ENCODE measurements at places on chromosomes 13 and 19.

DNA sequence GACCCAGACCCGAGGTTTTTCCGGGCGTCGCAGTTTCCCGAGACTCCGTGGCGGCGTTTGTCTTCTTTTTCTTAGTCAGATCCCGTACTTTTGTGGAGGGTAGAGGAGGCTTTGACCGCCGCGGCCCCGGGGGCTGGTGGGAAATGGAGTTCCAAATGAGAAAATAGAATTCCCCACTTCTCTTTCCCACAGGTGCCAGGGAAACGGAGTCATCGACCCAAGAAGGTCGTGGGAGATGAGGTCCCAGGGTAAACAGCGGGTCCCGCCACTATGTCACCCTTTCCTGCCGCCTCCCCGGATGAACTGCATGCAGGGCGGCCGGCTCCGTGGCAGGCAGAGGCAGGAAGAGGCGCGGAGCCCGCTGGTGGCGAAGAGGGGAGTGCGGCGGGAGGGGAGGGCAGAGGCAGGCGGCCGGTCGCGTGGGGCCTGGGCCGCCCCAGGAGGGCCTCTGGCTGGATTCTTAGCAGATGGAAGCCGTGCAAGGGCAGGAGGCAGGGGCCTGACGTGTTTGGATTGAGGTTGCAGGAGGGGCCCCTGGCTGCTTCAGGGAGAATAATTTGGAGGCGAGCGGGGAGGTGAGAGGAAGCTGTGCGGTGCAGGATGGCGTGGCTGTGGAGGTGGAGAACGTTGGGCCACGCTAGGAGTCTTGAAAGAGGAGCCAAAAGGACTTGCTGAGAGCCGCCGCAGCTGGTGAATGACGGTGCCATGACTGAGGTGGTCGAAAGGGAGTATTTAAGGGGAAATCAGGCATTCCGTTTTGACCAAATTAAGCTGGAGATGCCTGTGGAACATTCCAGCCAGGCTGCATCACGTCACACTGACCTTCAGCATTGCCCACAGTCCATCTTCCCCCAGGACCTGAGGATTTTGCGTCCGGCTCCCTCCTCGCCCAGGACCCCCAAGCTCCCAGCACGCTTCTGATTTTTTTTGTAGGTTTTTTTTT is 11.7 kb downstream of the CYTH2 start:
- peak; percentile 25 for DNase-seq

- DNase-seq: peak; percentile 25
Observed at GRCh38 chr19:13091400-13092157, 11.1 kb downstream of the LYL1 start.

GRCh38 chr13:39773833-39774232 is 118.4 kb downstream of the COG6 start:
- DNase-seq: no peak

DNA sequence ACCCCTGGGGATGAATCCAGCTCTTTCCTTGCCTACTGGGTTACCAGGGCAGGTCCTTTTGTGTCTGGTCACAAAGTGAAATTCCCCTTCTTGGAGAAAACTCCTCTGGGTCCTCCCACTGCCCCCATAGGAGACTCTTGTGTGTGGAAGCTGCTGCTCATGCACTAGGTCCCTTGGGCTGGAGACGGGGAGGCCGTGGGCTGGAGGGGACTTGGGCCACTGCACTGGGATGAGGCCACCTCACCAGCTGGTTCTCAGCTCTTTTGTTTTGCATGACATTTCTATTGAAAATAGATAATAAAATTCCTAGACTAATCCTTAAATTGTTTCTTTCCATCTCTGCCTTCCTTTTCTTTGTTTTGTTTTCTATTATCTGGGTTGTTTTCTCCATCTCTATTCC is 62.4 kb downstream of the TEX29 start:
- DNase-seq: no peak

DNA sequence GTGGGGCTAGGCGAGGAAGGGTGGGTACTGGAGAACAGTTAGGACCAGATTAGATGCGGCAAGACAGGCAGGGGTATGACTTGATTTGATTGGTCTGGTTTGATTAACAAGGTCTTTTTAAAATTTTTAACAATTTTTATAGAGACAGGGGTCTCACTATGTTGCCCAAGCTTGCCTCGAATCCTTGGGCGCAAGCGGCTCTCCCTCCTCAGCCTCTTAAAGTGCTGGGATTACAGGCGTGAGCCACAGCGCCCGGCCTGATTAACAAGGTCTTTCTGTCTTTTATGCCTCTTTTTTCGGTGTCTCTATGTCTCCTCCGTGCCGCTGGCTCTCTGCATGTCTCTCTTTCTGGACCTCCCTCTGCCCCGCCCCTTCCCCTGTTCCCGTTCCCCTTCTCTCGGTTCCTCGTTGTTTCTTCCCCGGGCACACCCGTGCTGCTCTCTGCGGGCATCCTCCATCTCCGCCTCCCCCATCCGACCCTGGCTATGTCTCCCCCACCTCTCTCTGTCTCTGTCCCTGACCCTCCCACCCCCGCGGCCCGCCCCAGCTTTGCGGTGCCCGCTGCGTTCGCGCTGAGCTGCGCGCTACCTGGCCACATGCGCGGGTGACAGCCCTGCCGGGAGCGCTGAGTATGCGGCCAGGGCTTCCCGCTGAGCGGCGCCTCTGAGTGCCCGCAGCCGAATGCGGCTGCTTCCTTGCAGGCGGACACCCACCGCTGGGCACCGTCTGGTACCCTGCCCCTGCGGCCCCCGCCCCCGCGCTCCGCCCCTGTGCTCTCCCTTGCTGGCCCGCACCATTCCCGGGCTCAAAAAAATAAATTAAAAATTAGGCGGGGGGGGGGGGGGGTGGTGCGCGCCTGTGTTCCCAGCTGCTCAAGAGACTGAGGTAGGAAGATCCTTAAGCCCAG is 8.1 kb upstream of the SDHAF1 start:
- peak; percentile 8 for DNase-seq

- DNase-seq: no peak
Observed at GRCh38 chr19:32322541-32322940, 22.9 kb upstream of the ZNF507 start.

GRCh38 chr13:90869580-90869979 is 477.9 kb upstream of the MIR17HG start:
- DNase-seq: no peak

DNA sequence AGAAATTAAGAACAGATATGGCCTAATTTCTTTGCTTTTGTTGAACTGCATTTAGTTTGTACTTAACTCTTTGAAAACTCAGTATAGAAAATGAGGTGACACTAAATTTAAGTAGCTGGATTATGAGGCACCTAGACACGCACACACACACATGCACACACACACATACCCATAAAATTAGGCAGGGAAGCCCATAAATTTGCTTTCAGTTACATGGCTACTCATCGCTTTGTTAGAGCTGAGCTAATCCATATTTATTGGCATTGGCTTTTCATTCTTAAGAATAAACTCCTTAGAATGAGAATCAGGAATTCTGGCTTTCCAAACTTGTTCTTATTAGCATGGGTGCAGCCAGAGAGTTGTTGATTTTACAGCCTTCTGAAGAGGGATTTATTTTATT is 61.7 kb upstream of the MBNL2 start:
- DNase-seq: no peak

DNA sequence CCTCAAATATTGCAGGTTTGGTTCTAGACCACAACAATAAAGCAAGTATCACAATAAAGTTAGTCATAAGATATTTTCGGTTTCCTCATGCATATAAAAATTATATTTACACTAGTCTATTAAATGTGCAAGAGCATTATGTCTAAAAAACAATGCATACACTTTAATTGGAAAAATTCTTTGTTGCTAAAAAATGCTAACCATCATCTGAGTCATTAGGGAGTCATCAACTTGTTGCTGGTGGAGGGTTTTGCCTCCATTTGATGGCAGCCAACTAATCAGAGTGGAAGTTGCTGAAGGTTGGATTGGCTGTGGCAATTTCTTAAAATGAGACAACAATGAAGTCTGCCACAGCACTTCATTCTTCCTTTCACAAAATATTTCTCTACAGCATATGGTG is 422.3 kb upstream of the GPC6 start:
- no peak for DNase-seq

DNA sequence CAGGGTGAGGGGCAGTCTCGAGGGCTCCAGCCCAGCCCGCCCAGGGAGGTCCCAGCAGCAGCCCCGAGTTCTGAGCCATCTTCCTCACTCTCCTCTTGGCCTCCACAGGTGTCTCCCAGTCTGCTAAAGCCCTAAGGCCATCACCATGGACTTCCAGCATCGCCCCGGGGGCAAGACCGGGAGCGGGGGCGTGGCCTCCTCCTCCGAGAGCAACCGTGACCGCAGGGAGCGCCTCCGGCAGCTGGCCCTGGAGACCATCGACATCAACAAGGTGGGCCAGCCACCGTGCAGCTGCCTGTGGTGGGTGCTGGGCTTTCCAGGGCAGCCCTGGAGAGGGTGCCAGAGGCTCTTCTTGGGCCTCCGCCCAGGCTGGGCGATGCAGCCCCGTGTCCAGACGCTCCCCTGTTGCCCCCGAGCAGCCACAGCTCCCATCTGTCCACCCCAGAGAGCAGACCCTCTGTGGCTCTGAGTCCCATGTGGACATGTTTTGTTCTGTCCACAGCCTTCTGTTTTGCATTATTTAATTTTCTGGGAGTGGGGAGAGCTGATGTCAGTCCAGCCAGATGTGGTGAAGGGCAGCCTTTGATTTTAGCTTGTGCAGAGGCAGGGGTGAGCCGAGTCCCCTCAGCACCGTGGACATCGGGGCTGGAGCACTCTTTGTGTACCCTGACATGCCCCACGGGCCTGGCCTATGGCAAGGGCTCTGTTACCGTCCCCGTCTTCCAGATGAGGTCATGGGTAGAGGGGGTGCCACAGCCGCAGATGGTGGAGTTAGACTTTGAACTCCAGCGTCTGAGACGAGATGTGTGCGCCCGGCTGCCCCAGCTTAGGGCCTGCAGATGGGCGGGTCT is 5.6 kb upstream of the AMH start:
- DNase-seq: no peak

DNA sequence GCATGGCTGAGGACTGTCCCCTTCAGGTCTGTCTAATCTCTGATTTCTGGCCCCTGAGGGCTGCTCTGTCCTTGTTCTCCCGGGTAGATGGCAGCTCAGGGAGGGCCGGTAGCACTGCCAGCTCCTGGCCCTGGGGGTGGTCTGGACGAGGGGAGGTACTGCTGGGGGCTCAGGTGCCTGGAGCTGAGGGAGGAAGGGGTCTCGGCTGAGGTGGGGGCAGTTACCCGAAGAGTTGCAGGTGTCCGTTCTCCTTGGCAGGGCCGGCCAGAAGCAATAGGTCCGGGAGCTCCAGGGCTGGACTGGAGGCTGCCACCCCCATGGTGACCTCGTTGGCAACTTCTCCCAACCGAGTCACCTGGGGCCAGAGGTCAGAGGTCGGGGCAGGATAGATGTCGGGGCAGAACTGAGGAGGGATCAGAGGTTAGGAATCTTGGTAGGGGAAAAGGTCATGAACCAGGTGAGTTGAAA is 1.2 kb upstream of the EMC10 start:
- DNase-seq: no peak

DNA sequence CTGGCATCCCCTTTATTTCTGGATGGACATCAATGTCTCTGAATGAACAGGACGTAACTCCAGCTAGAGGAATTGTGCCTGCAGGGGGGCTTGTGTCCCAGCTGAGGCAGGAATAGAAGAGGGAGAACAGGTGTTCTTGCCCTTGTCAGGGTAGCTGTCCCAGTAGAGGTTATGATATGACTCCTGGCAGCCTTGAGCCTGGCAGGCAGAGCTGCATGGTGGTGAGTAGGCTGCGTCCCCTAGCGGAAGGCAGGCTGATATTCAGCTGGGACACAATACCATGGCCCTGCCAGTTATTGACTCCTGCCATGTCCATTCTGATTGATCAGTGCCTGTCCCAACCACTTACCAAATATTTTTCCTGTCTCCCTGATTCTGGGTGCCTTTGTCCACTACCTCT is 197.2 kb downstream of the RAP2A start:
- DNase-seq: no peak

- no peak for DNase-seq
Observed at GRCh38 chr19:37991841-37992248, 84.8 kb downstream of the SIPA1L3 start.

DNA sequence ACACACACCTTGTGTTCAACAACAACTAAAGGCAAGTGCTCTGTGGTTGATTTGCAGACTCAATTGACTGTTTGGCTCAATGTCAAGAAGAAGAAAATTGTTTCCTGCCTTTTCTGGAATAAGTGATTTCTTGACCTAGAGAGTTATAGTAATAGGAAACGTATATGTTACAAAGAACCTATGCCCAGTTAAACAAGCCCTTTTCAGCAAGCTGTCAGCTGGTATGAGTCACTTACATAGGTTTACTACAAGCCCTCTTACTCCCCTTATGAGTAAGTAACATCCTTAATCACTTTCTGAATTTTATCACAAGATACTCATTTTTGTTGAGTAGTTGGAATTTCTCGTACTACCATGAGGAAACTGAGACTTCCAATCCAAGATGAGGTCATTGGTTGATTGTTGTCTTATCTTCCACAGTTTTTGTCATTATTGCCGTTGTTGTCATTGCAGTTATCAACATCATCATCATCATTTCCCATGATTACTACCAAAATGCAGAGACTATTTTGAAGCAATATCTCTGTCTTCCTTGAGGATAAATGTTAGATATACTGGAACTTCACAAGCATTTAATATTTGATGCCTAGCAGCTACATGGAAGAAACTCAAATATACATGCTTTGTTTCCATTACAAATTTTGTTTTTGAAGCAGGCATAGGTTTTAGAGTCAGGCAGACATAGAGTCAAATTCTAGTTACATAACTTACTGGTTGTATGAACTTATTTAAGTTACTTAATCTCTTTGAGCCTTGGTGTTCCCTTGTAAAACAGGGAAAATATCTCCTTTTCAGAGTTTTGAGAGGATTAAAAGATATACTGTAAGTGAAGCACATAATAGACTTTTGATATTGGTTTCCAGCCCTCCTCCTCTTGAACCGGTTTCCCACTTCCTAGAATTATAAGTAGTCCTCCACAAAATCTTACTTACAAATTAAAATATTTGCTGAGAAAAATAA is 106.0 kb downstream of the RAP2A start:
- no peak for DNase-seq

DNA sequence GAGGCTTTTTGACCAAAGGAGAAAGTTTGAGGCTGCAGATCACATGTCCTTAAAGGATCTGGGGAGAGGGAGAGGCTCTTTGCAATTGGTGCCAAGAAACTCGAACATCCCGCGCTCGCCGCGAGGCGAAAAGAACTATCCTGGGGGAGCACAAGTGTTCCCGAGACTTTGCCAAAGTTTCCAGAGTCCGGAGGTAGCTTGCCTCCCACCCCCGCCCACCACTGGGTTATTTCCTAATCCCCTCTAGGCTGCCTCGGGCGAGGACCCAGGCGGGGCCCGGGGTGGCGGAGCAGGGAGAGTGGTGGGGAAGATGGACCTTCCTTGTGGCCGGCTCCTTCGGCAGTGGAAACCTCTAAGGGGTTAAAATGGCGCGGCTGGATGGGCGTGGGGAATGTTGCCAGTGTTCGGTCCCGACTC is 114.5 kb downstream of the KCNRG start:
- DNase-seq: no peak

GRCh38 chr13:23098161-23098907 is 82.4 kb upstream of the SGCG start:
- no peak for DNase-seq

GRCh38 chr13:62781866-62782265 is 1366.2 kb upstream of the PCDH20 start:
- DNase-seq: no peak

GRCh38 chr19:47377801-47378200 is 28.7 kb downstream of the DHX34 start:
- DNase-seq: no peak

- DNase-seq: no peak
Observed at GRCh38 chr13:71394176-71394575, 472.8 kb downstream of the DACH1 start.

- no peak for DNase-seq
Observed at GRCh38 chr19:53389978-53390377, 5.0 kb upstream of the ZNF765 start.
